A172 (cell line): ENCODE measurements at places on chromosomes 1 and 21. TPM values are rescaled to one million over a fixed set of nuclear protein-coding genes. Genes with fewer than 3 reads are reported as not detected.

Gene NECTIN4
- 1.6 and 2.2 TPM in 2 replicates for total RNA-seq

Gene OR2T29
- total RNA-seq = not detected in 2 replicates

DNA sequence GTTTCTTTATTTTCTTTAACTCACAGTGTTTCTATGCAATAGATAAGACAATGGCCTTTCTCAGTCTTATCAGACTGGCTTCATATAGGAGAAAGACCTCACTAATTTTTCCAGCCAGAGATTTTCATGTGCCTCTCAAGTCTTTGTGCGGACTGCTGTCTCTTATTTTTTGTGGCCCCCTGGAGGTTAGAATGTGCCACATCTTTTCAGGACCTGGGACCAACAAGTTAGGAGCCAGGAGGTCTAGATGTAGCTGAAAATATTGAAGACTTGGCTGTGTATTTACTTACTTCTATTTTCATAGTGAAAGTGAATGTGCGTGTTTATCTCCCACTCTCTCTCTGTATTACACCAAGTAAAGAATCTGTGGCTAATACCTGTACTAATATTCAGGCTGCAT, 42.1 kb upstream of the CFHR3 start:
- no peak for DNase-seq

DNA sequence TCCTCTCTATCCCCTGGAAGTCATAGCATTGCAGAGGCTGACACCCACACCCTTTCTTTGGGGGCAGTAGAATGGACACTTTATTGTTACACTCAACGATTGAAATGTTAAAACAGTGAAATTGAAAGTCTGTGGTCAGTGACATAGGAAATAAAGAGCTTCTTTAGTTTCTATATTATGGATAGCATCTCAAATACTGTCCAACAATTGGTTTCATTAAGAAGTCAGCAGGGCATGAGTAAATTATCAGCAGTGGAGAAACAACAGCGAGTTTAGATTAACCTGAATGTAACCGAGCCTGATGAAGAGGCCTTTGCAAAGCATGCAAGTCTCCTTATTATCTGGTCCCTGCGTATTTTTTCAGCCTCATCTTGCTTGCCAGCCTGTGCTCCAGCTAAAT, 350.7 kb downstream of the NTNG1 start:
- DNase-seq = no peak

DNA sequence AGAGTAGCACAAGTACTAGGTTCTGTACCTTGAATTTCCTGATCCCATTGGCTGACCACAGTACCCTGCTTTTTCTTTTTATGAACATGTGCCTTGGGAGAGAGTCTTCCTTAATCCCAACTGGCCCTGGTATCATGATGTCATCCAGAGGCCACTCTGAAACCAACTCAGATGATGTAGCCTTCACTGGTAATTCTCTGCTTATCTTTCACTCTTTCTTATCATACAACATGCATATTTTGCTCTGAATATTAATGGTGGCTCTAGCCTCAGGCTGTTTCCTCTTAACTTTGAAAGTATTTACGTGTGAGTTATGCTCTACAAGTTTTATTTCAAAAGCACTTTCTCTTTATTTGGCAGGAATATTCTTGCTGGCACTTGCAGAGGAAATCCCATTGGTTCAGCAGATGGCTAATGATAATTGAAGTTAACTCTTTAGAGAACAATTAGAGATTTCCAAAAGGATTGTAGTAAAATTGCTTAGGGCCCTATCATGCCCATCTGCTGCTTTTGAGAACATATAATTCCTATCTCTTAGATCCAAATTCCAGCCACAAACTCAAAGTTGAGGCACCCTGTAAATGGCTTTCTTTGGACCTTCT, 86.1 kb downstream of the PTGER3 start:
- DNase-seq = no peak

- DNase-seq = no peak
Observed at GRCh38 chr21:42455754-42456440, 40.1 kb downstream of the RSPH1 start.
